ENCODE measurements at places on chromosomes 13 and 19. TPM values are rescaled to one million over a fixed set of nuclear protein-coding genes. Genes with fewer than 3 reads are reported as not detected.

The KLK15 gene
- total RNA-seq = not detected

The MBD3L3 gene
- not detected for total RNA-seq

The DNAJC15 gene
- total RNA-seq = 5.6 TPM

DNA sequence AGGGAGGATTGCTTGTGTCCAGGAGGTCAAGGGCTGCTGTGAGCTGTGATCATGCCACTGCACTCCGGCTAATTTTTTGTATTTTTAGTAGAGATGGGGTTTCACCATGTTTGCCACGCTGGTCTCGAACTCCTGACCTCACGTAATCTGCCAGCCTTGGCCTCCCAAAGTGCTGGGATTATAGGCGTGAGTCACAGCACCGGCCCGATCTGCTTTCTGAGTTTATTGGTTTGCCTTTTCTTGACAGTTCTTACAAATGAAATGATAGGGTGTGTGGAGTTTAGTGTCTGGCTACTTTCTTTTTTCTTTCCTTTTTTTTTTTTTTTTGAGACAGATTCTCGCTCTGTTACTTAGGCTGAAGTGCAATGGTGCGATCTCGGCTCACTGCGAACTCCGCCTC lies 848 bp downstream of the C19orf44 start:
- DNase-seq = no peak

The PGLYRP2 gene
- not detected for total RNA-seq

DNA sequence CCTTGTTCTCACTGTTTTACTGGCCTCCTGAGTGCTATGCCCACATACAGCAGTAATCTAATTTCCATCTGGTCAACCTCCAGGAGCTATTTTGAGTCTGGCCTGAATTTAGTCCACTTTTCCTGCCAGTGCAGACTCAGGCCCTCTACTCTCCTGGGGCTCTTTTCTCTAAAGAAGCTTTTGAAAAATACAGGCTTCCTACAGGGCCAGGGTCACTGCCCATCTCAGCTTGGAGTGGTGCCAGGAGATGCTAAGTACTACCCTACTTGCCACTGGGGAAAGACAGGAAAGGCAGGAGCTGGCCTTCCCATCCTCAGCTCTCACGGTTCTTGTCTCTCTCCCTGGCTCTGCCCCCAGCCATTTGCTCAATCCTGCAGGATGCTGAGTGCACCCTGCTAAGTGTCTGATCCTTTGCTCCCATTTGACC lies 101.7 kb upstream of the SERP2 start:
- no peak for DNase-seq

DNA sequence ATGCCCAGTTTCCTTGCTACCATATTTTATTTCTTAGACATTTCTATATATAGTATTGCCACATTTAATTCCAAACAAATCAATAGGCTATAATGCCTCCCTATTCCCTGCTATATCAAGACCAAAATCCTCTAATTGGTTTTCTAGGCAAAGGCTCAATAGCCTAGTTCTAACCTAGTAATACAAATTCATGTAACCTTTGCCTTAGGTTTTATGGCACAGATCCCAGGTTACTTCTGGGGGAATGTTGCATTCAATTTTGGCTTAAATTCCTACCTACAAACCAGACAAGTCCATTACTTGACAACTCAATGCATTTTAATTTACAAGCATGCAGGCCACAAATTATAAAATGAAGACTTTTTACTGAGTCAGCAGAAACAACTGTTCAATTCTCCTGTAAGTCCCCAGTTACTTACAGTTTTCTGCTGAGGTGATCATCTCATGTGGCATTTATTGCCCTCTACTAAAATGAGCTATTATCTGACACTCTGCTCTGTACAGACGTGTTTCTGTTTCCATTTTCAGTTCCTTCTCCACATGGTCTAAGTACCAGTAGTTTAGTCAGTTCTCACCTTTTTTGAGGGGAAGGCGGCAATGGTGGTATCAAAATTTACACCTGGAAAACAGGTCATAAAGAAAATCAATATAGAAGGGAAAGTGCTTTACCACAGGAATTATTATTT lies 11.7 kb downstream of the KCNRG start:
- no peak for DNase-seq

GRCh38 chr19:47028195-47028601 lies 8.6 kb downstream of the NPAS1 start:
- peak; percentile 64 for DNase-seq

DNA sequence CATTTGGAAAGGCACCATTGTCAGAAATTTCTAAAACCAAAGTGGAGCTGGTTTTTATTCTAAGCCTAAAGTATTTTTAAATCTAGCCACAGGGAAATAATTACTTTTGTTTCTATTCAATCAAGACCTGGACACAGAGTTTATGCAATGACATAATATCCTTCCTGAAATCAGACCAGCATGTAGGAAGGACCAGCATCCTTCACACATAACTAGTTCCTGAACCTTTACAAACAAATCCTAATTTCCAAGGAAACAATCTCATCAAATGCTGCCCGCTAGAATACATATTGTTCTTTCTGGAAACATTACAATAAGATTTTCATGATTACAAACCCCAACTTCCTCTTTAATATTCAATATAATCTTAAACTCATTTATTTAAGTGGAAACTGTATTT lies 1.5 kb downstream of the STARD13 start:
- no peak for DNase-seq

- DNase-seq = no peak
Observed at GRCh38 chr19:42277821-42278451, 8.9 kb downstream of the CIC start.

- no peak for DNase-seq
Observed at GRCh38 chr19:10182076-10182475, 12.7 kb downstream of the DNMT1 start.

The CYP4F8 gene
- not detected for total RNA-seq

The CFAP97D2 gene
- not detected for total RNA-seq

- DNase-seq = no peak
Observed at GRCh38 chr19:29598496-29598895, 7.6 kb upstream of the POP4 start.

- no peak for DNase-seq
Observed at GRCh38 chr13:43274881-43275280, 251.5 kb downstream of the DNAJC15 start.

DNA sequence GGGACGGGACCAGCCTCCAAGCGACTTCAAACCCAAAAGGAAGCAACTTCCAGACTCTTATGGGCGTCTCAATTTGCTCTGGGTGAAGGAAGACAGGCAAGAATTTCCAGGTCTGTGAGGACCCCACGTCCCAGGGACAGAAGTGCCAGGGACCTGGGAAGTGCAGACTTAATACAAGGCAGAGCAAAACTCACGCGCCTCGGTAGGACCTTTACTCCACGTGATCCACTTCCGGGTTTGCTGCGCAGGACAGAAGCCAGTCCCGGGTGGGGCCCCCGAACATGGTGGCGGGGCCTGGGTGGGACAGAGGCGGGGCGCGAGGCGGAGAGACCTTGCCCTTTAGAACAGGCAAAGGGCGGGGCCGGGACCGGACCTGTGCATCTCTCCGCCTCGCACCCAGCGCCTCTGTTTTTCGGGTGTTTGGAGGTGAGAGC lies 9.3 kb downstream of the ZNF611 start:
- no peak for DNase-seq

GRCh38 chr13:72908416-72908815 lies 126.5 kb downstream of the PIBF1 start:
- no peak for DNase-seq

Data from GM23338 (cell line).